Stimulated activated CD4-positive, alpha-beta T cell treated with anti-CD3 and anti-CD28 coated beads, Interleukin-15, amount 100 ng/mL, for 1 hour (primary cell): ENCODE measurements at places on chromosomes 6 and 20.

- DNase-seq, result no peak
Observed at GRCh38 chr6:9520417-9521151, 894.3 kb downstream of the TFAP2A start.

GRCh38 chr20:52434041-52434425 is 242.5 kb upstream of the ZFP64 start:
- no peak for DNase-seq

- no peak for DNase-seq
Observed at GRCh38 chr20:3616250-3616649, 46.9 kb downstream of the GFRA4 start.

- DNase-seq, result no peak
Observed at GRCh38 chr6:33847867-33848266, 44.1 kb upstream of the MLN start.

DNA sequence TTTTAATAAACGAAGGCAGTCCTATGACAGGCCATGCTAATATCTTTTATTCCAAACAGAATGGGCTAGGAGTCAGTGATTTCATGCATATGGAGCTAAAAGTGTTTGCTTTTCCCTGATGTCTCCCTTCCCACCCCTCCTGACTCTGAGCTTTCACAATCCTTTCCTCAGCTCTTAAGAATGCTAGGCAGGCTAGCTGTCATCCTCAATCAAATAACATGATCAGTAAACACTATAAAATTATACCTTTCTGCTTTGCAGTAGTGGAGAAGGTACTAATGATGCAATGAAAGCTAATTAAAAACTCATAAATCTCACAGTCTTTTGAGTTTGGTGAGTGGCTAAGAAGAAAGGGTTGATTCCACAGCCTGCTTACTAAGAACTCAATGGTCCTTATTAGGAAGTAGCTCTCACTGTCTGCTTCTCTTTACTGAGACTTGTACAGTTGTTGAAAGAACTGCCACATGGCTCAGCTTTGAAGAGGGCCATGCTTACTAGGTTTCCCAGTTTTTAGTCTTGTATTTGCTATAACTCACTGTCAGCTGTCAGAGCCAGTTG is 250.9 kb upstream of the JAG1 start:
- no peak for DNase-seq

DNA sequence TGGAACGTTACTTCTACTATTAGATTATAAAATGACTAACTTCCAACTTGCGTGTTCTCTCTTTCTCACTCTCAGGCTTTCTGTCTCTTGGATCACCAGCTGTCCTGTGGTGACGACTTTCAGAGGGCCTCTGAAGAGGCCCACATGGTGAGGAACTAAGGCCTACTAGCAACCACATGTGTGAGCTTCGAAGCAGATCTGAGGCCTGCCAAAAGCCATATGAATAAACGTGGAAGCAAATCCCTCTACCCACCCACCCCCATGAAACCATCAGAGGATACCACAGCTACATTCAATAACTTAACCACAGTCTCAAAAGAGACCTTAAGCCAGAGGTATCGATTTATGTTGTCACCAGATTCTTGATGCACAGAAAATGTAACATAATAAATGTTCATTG is 13.5 kb upstream of the BMP5 start:
- DNase-seq, result no peak

DNA sequence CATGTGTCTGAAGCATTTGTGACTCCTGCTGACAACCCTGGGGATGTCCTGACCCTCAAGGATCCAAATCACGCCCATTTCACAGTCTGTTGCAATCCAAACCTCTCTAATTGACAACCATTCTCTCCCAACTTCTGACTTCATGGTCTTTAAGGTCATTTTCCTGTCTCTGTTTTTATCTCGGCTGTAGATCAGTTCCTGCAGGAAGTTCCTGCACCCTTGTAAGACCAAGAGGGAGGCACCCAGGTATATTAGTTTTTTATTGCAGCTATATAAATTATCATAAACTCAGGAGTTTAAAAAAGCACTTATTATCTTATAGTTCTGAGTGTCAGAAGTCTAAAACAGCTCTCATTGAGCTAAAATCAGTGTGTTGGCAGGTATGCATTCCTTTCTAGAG is 166.8 kb downstream of the BTBD3 start:
- no peak for DNase-seq
